ENCODE measurements at places on chromosomes 7 and 10.
A peak's percentile ranks its signal among the peaks of the same experiment; 100 is the strongest.

- DNase-seq, result no peak
Observed at GRCh38 chr10:90363799-90364483, 493.9 kb downstream of the HTR7 start.

GRCh38 chr10:29411666-29412315 lies 122.9 kb downstream of the LYZL1 start:
- DNase-seq, result no peak

DNA sequence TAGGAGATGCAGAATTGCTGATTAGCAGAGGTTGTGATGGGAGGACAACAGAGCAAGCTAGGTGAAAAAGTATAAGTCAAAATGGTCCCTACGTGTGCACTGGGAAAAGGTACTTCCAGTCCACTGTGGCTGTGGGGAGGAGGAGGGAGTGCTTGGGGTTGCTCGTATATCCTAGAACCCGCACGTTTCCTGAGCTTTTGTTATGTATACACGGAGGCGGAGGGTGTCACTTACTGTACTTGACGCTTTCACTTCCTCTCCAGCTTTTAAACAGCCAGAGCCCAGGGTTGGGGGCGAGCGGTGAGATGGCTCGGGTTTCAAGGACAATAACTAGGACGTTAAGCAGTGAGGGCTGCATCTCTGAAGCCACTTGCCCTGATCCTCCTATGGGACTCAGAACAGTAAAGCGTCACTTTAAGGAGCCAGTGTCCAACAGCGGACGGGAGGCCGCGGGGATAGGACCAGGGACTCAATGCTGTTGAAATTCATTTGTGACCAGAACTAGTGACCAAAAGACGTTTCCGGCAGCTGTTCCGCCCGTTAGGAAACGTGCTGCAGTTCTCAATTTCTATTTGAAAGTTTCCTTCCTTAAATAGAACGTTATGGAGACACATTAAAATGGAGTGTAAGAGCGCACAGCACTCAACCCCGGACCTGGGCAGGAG lies 985 bp upstream of the ETV1 start:
- peak; percentile 32 for DNase-seq

DNA sequence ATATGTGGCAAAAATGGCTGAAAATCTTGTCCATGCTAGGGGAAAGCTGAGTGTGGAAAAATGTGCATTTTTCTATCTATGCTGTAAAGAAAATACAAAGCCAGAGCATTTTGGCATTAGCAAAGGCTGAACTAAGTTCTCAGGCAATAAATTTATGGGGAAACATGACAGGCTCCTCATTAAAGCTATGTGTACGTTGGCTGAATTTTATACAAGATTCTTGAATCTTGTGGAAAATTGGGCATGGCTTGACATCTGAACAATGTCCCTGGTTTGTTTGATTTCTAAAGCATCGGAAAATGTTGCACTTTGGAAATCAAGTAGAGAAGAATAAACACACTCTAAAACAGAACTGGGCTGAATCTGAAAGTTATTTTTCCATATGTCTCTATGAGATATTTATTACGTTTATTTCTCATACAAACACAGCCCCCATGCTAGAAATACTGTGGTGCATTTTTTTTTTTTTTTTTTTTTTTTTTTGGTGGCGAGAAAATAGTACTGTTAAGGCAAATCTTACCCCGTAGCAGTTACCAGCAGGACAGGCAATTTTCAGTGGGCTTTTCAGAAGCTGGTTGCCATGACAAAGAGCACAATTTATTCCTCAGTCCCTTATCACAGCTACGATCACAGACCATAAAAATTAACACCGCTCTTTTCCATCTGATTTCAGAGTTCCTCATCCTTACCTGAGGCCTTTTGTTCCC lies 16.9 kb downstream of the CPA1 start:
- DNase-seq, result no peak

- no peak for DNase-seq
Observed at GRCh38 chr7:30023524-30023923, 3.0 kb downstream of the FKBP14 start.

DNA sequence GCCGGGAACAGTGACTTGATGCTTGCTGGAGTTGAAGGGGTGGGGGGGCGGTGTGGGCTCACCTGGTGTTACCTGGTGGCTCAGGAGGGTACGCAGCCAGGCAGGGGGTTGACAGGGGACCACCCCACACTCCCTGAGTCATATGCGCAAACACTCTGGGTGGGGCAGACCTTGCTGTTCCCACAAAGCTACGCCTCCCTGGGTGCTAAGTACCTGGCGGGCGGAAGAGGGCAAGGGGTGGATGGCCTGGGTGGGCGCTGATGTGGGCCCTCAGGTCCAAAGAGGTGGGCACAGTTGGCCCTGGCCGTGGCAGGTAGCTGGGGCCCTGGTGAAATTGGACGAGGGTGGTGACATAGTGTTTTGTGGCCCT lies 13.9 kb downstream of the STX1A start:
- no peak for DNase-seq

GRCh38 chr7:92788559-92789183 lies 47.7 kb downstream of the CDK6 start:
- no peak for DNase-seq

DNA sequence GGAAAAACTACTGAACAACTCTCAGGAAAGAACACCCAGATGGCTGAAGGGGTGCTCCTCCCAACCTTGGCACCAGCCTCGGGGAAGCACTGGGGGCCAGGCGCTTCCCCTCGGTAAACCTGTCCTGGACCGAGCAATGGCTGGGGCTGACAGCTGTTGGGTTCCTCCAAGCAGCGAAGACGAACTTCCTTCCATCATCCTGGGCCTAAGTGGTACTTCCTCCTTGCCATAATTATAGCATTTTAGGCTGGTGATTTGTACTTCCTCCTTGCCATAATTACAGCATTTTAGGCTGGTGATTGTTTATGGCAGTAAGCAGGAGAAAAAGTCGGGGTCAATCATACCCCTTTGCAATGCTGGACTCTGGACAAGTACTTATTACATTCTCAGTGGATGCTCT lies 69.3 kb downstream of the MYOF start:
- no peak for DNase-seq

- no peak for DNase-seq
Observed at GRCh38 chr10:128481152-128481840, 355.1 kb upstream of the MKI67 start.

DNA sequence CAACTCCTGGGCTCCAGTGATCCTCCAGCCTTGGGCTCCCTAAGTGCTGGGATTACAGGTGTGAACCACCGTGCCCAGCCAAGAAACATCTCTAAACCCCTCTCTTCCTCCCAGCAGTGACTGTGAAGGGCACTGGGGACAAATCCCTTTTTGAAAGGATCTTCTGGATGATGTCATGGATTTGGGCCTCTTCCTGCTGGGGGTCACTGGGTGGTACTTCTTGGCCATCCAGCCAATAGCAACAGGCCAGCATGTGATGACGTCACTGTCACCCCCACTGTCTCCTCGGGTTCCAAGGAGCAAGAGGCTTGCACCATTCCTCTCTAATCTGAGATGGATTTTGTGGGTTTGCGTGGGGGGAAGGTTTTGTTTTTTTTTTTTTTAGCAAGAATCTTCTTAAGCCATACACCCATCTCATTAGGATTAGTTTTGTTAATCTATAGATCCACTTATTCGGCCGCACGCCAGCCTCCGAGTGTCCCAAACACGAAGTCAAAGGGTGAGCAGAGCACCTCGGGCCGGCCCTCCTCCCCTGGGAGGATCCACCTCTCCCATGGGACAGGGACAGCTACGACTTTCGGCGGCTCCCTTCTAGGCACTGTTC lies 29.4 kb upstream of the TNRC18 start:
- DNase-seq, result no peak

- DNase-seq, result no peak
Observed at GRCh38 chr7:66682350-66683093, 53.8 kb downstream of the KCTD7 start.

DNA sequence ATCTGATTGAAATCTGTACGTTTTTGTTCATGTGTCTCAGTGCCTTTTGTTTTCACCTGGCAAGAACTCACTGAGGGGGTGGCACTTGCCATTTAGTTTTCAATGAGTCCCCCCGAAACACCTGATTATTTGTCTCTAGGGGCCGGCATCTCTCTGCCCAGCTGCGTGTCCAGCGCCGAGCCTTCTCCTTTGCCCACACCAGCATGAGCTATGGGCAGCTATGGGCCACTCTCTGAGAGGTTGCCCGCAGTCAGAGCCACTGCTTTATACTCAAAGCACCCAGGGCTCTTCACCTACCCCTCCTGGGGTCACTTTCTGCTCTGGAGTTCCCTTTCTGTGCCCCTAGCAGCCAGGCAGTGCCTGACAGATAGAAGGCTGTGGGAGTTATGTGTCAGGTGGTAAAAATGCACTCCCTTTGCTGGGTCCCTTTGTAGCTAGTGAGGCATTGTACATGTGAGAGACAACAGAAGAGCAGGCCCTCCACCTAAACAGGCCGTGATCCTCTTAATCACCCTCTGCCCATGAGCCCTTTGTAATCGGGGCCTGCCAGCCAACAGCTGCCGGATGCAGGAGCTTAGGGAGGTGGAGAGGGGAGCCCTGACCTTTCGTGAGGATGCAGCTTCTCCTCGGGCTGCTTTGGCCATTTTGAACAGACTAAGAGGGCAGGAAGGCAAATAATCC lies 133.1 kb upstream of the NPS start:
- DNase-seq, result no peak

Measured in activated naive CD4-positive, alpha-beta T cell treated with Interleukin-2 at 50 U/mL for 16 hours (primary cell).